ENCODE measurements at places on chromosomes 4 and X.

DNA sequence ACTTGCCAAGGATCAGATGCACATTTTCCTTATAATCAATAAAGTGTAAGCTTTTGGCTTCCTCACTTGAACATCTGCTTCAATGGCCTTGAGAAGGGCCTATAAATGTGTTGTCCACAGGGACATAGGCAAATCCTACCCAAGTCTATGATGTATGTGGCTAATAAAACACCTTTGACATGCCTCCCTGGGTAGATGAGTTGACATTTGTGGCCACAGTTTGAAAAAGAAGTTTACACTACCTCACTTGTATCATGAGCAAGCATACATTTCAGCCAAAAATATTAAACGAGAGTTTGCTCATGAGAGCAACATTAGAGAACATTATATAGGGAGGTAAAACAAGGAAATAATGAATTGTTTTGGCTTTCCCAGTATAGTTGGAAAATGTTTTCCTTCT, 1067.7 kb downstream of the C4orf33 start:
- DNase-seq, result no peak

GRCh38 chr4:52892880-52893279, 30.8 kb downstream of the RASL11B start:
- DNase-seq, result no peak

GRCh38 chr4:5126231-5126630, 75.0 kb downstream of the STK32B start:
- no peak for DNase-seq

- no peak for DNase-seq
Measured at GRCh38 chr4:125837493-125838201, 522.9 kb downstream of the FAT4 start.

- no peak for DNase-seq
Measured at GRCh38 chr4:122764071-122764820, 31.7 kb downstream of the BBS12 start.

- DNase-seq, result no peak
Measured at GRCh38 chr4:152430507-152430906, 105.4 kb downstream of the FBXW7 start.

DNA sequence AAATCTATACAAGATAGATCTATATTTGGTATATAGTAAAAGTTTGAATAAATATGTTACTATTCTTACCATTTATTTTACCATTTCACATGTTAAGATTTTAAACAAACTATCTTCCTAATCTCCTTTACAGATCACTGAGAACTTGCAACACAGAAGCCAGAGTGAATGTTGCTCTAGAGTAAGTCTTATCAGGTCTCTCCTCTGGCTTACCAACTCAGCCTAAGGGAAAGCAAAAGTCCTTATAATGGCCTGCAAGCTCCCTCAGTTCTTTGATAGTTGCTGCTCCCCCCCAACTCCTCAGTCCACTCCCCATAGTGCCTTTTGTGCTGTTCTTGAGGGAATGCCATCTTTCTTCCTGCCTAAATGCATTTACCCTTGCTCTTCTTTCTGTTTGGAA, 25.7 kb upstream of the SLC7A11 start:
- DNase-seq, result no peak

GRCh38 chr4:157992038-157992705, 180.7 kb downstream of the GASK1B start:
- peak; percentile 71 for DNase-seq

GRCh38 chr4:125115941-125116340, 198.8 kb upstream of the FAT4 start:
- DNase-seq, result peak; percentile 9

GRCh38 chr4:52877694-52878093, 15.6 kb downstream of the RASL11B start:
- DNase-seq, result no peak

DNA sequence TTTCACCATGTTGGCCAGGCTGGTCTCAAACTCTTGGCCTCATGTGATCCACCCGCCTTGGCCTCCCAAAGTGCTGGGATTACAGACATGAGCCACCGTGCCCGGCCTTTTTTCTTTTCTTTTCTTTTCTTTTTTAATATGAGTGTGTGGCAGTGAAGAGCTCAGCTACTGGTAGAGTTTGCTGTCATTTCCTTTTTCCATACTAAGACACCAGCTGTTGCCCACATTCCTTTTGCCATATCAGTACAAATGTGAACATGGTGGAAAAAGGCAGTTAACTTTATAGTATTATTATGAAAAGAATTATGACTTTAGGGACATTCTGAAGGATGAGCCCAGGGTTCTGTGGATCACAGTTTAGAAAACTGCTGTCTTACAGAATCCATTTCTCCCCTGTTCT, 69.8 kb downstream of the EGF start:
- no peak for DNase-seq

GRCh38 chr4:184504385-184504784, 30.0 kb upstream of the IRF2 start:
- DNase-seq, result no peak

GRCh38 chrX:28586286-28586685, 960 bp upstream of the IL1RAPL1 start:
- DNase-seq, result no peak

DNA sequence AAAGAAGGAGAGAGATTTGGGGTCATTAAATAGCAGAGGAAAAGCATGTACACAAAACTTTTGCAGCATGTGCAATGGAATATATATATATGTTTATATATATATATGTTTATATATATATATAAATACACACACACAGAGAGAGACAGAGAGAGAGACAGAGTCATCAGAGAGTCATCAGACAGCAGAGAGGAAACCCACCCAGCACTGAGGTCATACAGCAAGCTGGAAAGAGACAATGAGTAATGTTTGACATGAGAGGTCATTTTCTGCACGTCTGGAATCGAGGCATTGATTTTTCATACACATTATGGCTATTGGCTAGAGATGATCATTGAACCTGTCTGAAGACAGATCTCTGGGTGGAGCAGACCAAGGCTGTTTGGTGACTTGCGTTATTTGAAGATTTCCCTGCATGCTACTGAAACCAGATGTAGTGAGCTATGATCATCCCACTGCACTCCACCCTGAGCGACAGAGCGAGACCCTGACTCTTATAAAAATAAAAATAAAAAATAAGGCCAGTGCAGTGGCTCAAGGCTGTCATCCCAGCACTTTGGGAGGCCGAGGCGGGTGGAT, 48.8 kb upstream of the SHOX start:
- no peak for DNase-seq

- no peak for DNase-seq
Measured at GRCh38 chr4:25827897-25828296, 34.9 kb downstream of the SEL1L3 start.

DNA sequence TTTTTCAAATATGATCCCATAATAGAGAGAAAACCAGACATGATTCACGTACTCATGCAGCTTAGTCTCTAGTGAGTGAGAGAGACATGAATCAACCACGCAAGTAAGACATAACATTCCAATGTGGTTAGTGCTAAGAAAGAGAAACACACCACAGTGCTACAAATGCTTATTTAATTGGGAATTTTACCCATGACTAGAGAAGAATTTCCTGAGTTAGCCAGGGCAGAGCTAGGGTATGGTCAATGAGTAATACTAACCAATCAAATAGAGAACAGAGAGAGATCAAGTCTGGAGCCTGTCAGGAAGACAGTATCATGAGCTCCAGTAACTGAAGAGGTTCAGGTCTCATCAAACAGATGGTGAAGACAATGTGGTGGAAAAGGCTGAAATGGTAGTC, 495.2 kb downstream of the PDGFC start:
- DNase-seq, result peak; percentile 95

DNA sequence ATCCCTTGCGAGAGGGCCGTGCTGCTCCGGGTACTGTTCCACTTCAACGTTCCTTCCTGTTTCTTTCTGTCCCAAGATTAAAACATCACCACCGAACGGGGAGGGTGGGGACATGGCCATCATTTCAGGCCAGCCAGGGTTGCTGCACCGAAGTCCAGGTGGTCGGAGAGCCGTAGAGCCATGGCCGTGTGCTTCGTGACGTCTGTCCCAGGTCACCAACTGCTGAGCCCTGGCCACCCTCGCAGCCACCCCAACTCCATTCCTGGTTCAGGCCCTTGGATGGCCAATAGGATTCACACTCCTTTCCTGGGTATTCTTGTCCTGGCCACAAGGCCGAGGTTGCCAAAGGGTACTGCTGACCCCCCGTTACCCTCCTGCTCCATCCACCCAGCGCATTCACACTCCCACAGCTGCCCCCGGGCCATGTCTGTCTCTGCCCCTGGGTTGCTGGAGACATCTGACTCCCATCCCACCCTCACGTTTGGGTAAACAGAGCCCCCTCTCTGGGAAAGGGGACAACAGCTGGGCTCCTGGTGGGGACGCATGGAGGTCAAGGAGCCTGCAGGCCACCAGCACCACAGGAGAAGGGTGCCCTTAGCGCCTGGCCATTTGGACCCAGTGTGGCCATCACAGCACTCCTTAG, 103.2 kb downstream of the HMX1 start:
- no peak for DNase-seq

- DNase-seq, result no peak
Measured at GRCh38 chr4:24471486-24472160, 112.7 kb downstream of the DHX15 start.

GRCh38 chrX:70133303-70134115, at the start of gene IGBP1:
Gene IGBP1, plus strand, starts transcription at chrX:70133447. Its CDS starts 501 bp downstream, at chrX:70133948.
- peak; percentile 57 for DNase-seq

GRCh38 chr4:42104521-42104920, 47.9 kb downstream of the BEND4 start:
- no peak for DNase-seq

- no peak for DNase-seq
Measured at GRCh38 chrX:71618303-71618721, at the start of gene CXCR3. Gene CXCR3, minus strand, starts transcription at chrX:71618511. Its CDS starts 62 bp downstream, at chrX:71618449.

- DNase-seq, result no peak
Measured at GRCh38 chr4:38080061-38080974, 120.1 kb downstream of the PTTG2 start.

GRCh38 chr4:120672558-120673147, 249.9 kb downstream of the PRDM5 start:
- no peak for DNase-seq

GRCh38 chrX:149073479-149073878, 431.6 kb downstream of the IDS start:
- DNase-seq, result no peak

DNA sequence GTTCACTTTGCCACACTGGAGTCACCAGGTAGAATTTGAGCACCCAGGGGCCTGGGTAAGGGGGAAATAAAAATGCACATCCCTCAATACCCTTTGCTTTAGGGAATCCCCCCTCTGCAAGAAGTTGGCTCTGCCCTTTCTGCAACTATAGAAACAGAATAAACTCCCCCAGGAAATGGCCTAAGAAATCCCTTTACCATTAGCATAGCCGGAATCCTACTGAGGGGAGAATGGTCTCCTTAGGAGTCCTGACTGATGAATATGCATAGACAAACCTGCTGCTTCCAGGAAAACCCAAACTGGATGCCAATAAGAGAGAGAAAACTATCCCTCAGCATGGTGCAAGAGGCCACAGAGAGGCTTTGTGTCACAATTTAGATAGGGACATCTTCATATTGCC, 11.0 kb downstream of the EFHC2 start:
- no peak for DNase-seq

GRCh38 chrX:101395789-101396188, 5.0 kb downstream of the RPL36A start:
- DNase-seq, result no peak

- peak; percentile 92 for DNase-seq
Measured at GRCh38 chr4:76990288-76991080, 40.9 kb downstream of the SEPTIN11 start.

GRCh38 chr4:72312032-72312650, 256.9 kb downstream of the ADAMTS3 start:
- peak; percentile 97 for DNase-seq

DNA sequence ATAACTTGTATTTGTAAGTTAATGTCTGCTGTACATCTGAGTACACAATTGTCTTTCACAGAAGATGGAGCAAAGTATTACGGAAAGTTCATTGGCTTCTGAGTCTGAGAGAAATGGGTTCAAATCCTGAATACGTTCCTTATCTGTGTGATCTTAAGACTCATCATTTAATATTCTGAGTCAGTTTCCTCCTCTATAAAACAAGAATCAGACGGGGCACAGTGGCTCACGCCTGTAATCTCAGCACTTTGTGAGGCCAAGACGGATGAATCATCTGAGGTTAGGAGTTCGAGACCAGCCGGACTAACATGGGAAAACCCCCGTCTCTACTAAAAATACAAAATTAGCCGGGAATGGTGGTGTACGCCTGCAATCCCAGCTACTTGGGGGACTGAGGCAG, 57.8 kb downstream of the APBB2 start:
- no peak for DNase-seq

DNA sequence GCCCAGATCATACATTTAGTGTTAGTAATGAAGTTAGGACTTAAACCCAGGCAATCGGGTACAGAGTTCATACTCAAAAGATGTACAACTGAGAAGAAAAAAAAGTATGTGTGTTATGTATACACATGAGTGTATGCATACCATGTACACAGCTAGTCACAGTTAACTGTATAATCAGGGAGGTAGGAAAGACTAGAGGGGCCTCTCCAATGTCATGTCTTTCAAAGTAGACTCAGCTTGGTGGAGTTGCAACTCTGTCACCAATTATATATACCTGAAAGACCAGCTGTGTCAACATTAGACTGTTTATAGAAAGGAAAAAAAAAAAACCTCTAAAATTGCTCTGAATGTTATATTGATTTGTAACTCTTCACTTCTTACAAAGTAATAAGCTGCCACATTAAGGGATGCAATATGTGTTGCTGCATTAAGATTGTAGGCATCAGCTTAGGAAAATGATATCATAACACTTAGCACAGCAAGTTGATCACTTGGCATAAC, 167.5 kb downstream of the DCTD start:
- no peak for DNase-seq

Measured in astrocyte of the cerebellum (primary cell).